ENCODE measurements at places on chromosomes 12 and 14.

GRCh38 chr12:96183734-96184370, 10.3 kb upstream of the ELK3 start:
- no peak for DNase-seq

DNA sequence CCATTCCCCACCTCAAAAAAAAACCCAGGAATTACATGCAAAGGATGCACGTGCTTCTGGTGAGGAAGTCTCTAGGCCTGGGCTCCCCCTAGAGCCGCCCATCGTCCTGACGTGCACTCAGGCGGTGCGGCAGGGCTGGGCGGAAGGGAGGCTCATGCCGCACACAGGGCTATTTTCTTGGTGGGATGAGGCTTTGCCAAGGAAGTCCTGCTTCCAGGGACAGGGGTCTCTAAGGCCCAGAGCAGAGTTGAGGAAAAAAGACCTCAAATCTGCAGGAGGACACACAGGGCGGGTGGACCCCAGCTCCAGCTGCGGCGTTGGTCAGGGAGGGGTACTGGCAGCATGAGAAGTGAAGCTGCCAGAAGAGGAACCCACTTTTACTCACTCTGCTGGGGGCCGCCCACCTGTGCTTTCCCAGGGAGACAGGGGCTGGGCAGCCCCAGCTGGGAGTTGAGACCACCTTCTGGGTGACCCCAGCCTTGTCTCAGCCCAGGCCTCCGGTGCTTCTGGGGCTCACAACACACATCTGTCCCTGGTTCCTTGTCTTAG, 4.2 kb downstream of the RHOF start:
- no peak for DNase-seq

DNA sequence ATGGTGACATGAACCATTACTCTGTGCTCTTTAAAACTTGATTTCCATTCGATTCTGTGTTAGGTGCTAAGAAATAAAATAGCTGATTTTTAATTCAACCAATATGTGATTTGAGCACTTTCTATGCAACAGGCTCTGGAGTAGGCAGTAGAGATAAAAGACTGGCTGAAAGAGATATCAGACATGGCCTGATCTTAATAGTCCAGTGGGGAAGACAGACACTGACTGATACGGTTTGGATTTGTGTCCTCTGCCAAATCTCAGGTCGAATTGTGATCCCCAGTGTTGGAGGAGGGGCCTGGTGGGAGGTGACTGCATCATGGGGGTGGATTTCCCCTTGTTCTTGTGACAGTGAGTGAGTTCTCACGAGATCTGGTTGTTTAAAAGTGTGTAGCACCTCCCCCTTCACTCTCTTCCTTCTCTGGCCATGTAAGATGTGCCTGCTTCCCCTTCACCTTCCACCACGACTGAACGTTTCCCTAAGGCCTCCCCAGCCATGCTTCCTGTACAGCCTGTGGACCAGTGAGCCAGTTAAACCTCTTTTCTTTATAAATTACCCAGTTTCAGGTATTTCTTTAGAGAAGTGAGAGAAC, 128.6 kb downstream of the PPM1H start:
- no peak for DNase-seq

DNA sequence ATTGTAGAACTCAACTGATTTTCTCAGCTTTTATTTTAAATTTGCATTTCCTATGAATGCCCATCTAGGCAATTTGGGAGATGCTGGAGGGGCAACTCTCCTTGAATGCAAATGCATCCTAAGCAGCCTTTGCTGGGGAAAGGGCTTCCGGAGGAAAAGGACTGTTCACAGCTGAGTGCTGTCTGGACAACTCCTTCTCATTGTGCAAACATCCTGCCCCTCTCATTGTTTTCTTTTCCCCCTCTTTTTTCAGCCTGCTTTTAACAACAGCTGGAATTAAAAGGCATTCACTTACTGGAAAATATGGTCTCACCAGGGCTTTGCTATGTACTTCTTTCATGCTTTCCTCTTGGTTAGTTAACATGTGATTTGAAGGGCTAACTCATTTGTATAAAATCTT, 397.8 kb downstream of the FUT8 start:
- DNase-seq = no peak

DNA sequence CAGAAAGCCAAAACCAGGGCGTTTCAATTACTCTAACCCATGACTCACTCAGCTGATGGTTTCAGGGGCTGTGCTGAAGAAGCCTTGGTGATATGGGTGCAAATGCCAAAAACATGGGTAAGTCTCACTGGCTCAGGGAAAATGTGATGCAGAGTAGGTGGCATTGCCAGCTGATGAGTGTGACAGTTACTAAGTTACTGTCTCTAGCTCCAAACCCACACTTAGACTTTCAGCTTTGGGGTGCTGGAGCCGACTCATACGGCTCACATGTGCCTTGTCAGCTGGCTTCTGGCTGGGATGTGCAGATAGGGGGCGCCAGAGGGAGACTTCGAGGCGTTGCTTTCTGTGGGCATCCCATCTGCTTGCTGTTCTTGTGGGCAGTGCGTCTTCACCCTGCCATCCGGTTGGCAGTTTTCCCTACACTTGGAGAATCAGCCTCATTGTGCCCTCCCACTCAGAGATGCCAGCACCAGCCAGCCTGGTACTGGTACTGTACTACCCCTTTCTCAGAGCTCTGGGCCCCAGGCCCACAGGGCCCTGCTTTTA, 11.1 kb upstream of the KRT7 start:
- no peak for DNase-seq

DNA sequence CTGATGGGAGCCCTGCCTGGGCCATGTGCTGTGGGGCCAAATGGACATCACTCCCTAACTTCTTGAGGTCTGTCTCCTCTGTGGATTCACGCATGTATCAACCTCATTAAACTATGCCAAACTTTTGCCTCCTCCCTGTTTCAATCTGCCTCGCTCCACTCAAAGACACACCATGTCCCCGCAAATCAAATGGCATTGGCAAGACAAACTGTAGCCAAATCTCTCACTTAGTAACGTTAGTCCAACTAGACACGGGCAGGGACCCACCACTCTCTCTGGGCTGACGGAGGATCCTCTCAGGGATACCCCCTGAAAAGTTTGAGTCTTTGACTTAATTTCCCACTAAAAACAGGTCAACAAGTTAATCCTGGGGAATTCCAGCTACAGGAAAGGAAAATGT, 8.0 kb downstream of the ZBTB39 start:
- DNase-seq = no peak

GRCh38 chr14:73764406-73765280, 50.5 kb upstream of the PNMA1 start:
- DNase-seq = no peak

DNA sequence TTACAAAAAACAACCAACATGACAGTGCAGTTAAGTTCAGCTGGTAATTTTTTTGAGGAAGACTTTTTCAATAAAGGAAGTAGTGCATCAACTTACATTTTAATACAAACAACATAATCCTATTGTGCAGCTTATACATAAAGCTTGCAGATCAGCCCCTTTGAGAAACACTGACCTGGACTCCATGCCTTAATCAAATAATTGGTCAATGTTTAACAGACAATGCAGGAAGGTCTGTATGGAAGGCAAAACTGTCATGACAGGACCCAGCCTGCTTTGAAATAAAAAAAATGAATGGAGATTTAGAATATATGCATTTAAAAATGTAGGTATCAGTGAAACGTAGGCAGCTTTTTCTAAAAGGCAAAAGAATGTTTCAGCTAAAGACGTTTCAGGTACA, 321.7 kb upstream of the RPL10L start:
- DNase-seq = no peak

GRCh38 chr12:25723921-25724491, 170.9 kb upstream of the LMNTD1 start:
- peak; percentile 89 for DNase-seq

DNA sequence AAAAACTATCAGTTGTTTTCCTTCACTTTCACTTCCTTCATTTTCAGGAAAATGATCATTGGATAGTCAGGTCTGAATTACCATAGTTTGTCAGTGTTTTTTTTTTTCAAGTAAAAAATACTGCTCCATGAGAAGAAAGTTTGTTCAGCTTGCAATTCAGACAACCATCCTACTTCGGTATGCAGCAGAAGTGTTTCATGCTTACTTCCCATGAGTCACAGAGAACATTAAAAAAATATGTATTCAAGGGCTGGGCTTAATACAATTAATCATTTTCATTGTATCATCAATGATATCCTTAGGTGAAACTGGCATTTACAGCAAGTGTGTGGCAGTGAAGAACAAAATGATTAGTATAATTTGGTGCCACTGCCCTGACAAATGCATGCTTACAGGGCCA, 21.6 kb downstream of the PYM1 start:
- DNase-seq = no peak

DNA sequence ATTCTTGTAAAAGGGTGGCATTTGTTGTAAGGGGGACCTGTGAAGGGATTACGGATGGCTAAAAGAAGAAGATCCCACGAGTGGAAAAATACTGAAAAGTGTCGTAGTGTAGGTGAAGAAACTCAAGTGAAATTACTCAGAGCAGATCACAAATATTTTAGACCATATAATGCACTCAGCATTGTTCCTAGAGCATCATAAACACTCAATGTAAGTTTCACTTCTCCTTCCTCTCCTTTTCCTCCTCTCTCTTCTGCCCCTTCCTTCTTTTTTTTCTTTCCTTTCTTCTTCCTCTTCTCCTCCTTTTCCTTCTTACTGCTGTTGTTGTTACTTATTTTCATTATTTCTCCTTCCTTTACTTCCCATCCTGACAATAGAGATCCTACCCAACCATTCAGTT, 445.6 kb downstream of the ADAMTS20 start:
- DNase-seq = no peak

- DNase-seq = no peak
These were observed 42.1 kb downstream of the CIT start for GRCh38 chr12:119835068-119835467.

- DNase-seq = no peak
These were observed 14.9 kb downstream of the RERG start for GRCh38 chr12:15206338-15206737.
